ENCODE measurements at places on chromosomes 11 and 22.
A peak's percentile ranks its signal among the peaks of the same experiment; 100 is the strongest.

- DNase-seq, result peak; percentile 68
These were observed 7.2 kb downstream of the RAB36 start for GRCh38 chr22:23152238-23153114.

DNA sequence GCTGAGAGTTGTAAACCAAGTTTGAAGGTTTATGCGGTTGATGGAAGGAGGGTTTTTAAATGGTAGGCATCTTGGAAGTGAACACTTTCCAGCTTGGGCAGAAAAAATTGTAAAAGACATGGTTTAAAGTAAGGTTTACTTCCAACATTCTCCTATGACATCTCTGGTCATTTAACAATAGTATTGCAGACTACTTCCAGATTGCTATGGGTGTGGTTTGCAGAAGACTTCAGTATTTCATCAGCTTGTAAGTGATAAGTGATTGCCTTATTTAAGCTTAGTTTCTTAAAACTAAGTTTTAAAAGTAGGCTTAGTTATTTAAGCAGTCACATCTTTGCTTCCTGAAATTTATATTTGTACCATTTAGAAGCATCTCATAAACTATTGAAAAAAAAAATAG is 7.2 kb upstream of the STT3A start:
- DNase-seq, result no peak

- DNase-seq, result no peak
These were observed 697.1 kb upstream of the FAT3 start for GRCh38 chr11:91527380-91528030.

- no peak for DNase-seq
These were observed 11.4 kb upstream of the DENND5A start for GRCh38 chr11:9276571-9276970.

- DNase-seq, result peak; percentile 28
These were observed 80.5 kb upstream of the GDPD4 start for GRCh38 chr11:77381729-77382665.

DNA sequence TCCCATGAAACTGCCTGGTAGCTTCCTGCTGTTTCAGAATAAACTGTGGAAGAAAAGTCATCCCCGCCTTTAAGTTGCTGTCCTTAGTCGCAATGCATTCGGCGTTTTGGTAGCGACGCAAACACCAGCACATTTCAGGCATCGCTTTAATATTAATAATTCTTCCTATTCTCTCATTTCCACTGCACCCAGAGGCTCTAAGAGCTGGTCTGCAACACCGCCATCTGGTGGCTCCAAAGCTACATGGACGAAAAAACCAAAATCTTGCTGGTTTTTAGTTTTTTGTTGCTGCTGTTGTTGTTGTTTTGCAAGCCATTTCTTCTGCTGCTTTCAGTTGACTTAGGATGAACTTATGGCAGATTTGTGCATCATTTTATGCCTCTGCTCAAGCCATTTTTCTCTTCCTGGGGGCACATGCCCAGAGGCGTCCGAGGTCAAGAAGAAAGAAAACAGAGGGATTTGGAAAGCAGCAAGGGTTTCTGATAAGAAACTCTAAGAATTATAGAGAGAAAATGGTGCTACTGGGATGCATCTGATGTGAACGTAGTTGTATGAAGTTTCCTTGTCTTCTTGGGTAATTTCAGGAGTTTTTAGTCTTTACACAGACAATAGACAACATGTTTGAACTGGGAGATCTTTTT is 345.4 kb upstream of the KIRREL3 start:
- DNase-seq, result peak; percentile 34

DNA sequence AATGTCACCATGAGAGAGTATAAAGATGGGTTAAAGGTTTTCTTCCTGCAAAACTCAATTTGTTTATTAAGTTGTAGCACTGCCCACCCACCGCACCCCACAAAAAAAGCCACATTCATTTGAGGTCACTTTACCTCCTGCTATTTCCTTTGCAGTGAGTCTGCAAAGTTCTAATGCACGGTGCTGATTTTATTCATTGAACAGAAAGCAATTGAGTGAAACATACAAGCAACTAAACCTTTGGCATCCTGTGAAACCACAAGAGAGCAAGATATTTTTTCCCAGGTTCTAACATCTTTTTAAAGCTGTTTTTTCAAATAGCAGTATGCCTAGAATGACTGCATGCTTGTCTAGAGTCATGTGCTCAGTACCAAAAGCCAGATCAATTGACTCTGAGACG is 39.0 kb downstream of the RRAS2 start:
- no peak for DNase-seq

Data from suppressor macrophage treated with lipopolysaccharide for 1 hour (primary cell).